Astrocyte of the hippocampus (primary cell): ENCODE measurements at places on chromosomes 5 and 9.

- DNase-seq = no peak
Observed at GRCh38 chr9:37660691-37661090, 9.9 kb downstream of the FRMPD1 start.

DNA sequence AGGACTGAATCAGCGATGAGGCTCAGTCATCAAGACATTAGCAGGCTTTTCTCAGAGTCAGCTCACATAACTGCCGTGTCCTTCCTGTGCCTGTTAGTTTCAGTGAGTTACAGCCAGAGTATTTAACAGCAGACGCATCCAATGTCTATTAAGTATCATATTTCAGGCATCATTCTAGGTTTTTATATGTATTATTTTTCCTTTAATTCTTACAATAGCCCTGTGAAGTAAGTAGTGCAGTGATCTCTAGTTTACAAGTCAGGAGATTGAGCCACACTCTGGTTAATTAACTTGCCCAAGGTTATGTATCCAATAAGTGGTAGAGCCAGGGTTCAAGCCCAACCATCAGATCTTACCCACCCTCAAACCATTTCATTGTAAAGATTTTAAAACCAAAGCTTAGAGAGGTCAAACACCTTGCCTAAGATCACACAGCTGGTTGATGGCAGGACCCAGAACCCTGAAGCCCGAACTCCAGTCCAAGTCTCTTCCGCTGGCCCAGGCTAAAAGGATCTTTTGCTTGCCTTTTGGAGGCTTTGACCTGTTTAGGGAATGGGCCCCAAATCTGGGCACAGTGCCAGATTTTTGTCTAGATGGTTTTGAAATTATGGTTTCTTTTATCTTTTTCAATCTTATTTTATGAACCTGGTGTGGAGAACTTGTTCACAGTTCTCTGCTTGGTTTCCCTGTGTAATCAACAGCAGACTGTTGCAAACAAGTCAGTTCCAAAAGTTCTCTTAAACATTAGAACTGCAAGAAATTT lies 261.2 kb upstream of the CLINT1 start:
- peak; percentile 68 for DNase-seq

DNA sequence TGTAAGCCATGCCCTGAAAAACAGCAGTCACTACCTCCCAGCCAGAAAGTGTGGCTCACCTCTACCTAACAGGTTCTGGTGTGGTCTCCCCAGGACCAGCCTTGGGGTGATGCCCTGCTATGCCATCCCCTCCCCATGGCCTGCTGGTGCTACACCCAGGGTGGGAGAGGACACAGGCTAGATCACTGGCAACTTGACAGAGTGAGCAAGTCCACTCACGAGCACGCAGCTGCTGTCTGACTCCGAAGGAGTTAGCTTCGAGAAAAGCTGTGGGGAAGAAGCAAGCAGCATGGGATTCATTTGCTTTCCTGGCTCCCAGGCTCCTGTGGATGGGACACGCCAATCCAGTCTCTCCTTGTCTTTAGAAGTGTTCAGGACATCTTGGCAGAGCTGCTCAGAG lies 102.2 kb downstream of the COL5A1 start:
- no peak for DNase-seq

GRCh38 chr5:113343343-113343742 lies 91.4 kb downstream of the TSSK1B start:
- no peak for DNase-seq

GRCh38 chr9:119083673-119084072 lies 285.6 kb downstream of the BRINP1 start:
- DNase-seq = peak; percentile 2

DNA sequence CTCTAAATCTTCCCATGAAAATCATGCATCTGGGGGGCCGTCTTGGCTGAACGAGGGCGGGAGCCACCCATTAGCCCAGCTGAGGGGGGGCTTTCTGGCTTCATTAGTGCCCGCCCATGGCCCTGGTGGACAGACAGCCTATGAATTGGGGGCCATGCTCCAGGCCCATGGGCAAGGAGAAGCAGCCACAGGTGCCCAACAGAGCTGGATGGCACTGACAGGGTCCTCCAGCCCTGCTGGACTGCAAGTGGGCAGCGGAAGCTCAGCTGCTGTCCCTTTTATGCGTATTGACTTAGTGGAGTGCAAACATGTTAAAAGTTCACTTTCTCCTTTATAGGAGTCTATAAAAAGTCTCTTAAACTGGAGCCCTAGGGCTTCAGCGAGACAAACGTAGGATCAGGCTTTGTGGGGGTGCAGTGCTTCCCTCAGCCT lies 75.3 kb downstream of the MACROH2A1 start:
- no peak for DNase-seq

GRCh38 chr9:98457726-98458370 lies 202.4 kb upstream of the TBC1D2 start:
- no peak for DNase-seq

GRCh38 chr9:89277043-89277442 lies 34.0 kb upstream of the CKS2 start:
- no peak for DNase-seq

GRCh38 chr5:134122530-134122929 lies 8.0 kb downstream of the TCF7 start:
- no peak for DNase-seq

DNA sequence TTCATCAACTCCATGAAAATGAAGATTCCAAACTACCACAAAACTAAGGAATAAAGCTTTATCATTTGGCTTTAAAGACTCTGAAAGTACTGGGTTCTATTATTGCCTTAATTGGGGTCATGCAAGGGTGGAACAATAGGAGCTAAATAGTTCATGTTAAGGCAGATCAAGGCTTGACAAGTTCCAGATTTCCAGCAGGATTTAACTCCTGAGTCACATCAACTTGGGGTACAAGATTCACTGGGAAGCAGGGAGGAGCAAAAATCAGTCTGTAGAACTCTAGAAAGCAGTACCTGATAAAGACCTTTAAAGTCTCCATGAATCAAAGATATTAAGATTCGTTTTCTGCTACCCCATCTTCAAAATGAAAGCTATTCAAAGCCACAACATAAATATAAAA lies 41.9 kb upstream of the GLRX start:
- DNase-seq = no peak

GRCh38 chr5:107700481-107700880 lies 29.7 kb upstream of the EFNA5 start:
- DNase-seq = no peak
